ENCODE measurements at places on chromosomes 2 and 18.

- no peak for DNase-seq
These were observed 62.5 kb upstream of the ACVR2A start for GRCh38 chr2:147782141-147782930.

- no peak for DNase-seq
These were observed 385.2 kb downstream of the RIT2 start for GRCh38 chr18:42730272-42730671.

- DNase-seq, result no peak
These were observed 264.0 kb downstream of the MREG start for GRCh38 chr2:215749092-215749957.

GRCh38 chr2:14516844-14517243, 115.7 kb upstream of the LRATD1 start:
- no peak for DNase-seq

DNA sequence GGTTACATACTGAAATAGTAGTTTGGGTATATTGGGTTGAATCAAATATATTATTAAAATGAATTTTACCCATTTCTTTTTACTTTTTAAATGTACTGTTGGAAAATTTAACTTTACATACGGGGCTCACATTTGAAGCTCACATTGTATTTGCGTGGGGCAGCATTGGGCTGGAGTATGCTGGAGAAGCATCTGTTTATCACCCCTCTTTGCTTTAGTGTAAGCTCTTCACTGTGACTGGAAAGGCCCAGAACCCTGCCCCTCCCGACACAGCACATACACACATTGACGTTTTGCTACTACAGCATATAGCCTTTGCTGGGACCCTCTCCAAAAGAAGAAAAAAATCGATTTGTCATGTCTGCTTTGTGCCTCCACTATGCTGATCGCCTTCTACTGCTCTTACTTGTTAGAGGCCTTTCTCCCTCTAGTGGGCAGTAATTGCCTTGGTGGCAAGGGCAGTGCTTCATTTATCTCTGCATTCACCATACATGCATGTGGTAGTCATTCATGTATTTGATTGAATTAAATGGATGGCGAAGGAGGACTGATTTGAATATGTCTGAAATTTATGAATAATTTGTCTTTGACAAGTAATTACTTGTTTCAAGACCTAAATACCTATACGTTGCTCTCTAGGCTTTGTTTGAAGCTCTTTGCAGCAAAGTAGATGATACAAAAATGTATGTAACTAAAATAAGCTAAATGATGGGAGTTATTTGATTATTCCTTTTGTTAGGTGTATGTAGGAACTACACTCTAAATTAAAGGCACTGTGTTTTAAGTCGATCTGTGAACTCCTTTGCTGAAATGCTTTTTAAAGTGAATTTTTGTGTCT, 37.4 kb downstream of the VAPA start:
- DNase-seq, result no peak

GRCh38 chr2:23465936-23466335, 81.0 kb downstream of the KLHL29 start:
- no peak for DNase-seq

DNA sequence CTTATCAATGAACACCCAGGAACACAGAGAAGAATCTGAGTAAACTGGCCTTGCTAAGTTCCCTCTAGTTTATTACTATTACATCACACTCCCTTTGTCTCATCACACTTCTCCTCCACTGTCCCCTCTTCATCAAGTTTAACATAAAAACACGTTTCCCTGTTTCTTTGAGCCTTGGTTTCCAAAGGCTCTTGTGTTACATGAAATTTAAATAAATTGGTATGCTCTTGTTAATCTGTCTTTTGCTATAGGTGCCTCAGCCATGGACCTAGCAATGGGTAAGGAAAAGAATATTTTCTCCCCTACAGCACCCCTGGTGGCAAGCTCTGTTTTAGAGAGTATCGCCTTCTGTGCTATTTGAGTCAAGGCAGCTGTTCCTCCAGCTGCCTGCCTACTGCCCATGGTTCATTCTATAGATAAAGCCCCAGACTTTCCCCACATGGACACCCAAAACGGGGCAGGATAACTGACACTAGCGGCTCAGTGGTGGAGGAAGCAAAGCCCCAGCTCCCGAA, 31.8 kb downstream of the TGIF1 start:
- DNase-seq, result no peak

GRCh38 chr2:234919711-234920110, 32.1 kb upstream of the SH3BP4 start:
- no peak for DNase-seq

DNA sequence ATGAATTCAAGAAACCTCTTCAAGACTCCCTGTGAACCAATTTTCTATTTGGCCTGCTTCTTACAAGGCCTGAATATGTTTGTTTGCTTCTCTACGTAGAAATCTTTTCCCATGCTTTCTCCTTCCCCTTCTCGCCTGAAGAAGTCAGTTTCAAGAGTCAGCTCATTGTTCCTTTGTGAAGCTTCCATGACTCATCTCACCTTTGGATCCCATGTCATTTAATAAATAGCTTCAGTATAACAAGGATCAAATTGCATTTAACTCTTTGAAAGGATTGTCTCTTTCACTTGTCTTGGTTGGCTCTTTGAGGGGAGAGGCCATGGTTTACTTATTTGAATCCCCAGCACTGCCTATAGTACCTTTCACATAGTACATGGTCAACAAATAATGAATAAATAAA, 28.4 kb downstream of the CPS1 start:
- no peak for DNase-seq

DNA sequence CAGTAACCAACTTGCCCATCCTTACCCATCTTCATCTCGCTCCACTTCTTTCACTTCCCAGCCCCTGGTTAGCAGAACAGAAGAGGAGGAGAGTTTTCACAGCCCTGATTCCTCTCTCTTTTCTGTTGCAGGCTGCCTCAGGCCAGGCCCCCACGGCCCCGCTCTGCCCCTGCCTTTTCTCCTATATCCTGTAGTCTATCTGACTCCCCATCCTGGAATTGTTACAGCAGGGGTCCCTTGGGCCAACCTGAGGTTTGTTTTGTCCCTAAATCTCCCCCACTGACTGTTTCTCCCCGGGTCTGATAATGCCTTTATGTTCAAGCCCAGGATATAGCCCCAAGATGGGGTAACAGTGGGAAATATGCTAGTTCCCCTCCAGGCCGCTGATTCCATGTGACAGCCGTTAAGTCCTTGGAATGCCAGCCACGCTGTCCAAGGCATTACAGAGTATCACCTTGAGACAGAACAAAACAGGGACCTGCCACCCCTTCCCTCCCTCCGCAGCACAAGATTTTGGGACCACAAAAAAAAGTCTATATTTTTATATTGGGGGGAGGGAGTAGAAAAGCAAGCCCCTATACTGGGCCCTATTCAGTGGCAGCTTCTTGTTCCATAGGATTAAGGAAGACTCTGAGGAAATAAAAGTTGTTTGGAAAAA, 1.4 kb downstream of the OST4 start:
- DNase-seq, result no peak

DNA sequence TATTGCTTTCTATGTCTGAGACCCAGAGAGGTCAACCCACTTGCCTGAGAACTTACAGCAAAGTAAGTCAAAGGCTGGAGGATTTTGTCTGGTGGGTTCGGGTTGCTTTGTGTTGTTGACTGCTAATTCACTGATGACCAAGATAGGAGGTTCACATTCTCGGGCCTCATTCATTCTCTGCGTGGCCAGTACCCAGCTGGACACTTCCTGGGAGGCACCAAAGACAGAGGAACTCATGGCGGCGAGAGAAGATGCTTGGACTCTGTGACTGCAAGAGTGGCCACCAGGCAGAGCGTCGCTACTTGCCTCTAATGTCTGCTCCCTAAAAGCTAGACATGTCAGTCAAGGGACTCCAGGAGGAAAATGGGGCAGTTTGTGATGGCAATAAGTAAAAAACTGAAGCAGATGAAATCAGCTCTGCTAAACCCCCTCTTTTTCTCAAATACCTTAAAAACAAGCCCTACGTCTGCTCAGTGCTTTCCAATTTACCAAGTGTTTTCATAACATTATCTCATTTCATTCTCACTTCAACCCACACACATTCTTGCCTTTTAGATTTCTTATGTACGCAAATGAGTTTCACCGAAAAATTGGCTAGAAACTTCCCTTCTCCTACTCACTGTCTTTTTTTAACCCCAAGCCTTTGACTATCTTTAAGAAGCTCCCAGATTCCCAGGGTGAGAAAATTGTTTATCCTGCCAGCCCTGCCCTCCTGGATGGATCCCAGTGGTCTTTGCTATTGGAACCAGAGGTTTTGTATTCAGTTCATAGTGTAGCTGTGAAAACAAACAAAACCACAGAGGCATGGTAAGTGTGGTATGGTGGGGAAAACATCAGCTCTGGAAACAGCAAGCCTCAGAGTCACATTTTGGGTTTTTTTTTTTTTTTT, 4.9 kb upstream of the LBH start:
- no peak for DNase-seq

DNA sequence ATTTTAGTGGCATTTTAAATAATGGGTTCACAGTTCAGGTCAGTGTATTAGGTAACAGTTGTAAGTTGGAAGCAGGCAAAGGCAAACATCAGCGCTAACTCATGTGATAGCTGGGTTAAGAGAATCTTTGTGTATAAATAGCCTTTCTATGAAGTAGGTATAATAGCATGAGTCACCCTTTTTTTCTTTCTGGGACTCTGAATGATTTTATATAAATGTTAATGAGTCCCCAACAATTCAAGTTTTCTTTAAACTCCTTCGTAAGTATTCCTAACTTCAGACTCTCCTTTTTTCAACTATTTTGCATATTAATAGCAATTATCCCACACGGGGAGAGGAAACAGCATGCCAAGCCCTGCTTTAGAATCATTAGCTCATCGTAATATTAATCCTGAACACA, 384.3 kb downstream of the PIK3C3 start:
- DNase-seq, result no peak

DNA sequence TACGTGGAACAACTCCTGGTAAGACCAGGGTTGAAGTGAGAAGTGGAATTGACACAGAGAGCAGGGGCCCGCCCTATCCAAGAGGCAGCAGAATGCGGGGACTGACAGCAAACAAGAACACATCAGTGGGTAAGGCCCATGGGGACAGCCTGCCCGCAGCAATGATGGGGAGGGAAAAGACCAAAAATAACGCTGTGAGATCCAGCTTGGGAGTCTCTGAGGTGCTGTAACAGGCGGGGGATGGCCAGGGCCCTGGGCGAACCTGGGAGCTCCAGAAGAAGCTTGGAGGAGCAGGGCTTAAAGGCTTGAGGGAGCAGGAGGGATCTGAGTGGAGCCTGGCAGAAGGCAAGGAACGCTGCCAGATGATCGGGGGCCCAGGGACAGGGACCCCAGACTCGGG, 173.4 kb downstream of the TMEM200C start:
- no peak for DNase-seq

- no peak for DNase-seq
These were observed 497.2 kb upstream of the NETO1 start for GRCh38 chr18:73365018-73365417.

DNA sequence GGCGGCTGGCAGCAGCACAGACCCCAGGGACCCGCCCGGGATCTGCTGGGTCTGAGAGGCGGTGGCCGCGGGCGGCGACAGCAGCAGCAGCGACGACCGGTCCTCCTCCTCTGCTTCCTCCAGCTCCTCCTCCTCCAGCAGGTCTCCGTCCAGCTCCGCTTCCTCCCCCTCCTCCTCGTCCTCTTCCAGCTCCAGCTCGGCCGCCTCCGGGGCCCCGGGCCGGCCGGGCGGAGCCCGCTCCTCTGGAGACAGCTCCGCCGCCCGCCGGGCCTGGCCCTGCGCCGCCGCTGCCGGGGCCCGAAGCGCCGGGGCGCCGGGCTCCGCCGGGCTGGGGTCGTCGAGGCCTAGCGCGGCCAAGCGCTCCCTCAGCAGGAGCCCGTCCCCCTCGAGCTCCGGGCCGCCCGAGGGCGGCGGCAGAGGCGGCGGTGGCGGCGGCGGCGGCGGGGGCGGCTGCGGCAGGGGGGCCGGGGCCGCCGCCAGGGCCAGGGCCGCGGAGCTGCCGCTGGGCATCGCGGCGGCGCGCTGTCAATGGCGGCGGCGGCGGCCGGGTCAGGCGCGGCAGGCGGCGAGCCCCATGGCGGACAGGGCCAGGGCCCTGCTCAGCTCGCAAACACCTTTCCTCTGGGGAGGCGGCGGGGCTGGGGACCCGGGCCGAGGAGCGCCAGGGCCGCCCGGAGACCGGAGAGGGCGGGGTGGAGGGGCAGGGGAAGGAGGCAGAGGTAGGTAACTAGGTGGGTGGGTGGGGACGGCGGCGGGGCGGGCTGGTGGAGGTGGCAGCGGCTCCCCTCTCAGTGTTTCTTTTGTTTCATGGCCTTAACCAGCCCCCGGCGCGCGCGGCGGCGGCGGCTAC, 445 bp downstream of the MEX3C start:
- DNase-seq, result peak; percentile 16

DNA sequence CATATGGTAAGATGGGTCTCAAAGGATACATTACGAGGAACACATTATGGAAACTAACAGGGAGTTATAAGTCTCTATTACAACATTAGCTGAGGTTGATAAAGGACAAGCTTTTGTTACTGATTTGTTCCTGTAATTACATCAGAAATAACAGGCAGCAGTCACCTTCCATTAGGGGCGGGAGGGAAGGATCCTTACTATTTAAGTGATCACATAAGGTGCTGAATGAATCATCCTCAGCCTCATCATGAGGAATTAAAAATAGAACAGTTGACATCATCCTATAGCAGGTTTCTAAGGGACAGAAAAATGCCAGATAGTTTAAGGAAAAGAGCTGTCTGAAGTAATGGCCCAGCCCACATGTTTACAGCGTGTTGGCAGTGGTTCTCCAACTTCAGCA, 86.9 kb upstream of the MGAT5 start:
- DNase-seq, result no peak

DNA sequence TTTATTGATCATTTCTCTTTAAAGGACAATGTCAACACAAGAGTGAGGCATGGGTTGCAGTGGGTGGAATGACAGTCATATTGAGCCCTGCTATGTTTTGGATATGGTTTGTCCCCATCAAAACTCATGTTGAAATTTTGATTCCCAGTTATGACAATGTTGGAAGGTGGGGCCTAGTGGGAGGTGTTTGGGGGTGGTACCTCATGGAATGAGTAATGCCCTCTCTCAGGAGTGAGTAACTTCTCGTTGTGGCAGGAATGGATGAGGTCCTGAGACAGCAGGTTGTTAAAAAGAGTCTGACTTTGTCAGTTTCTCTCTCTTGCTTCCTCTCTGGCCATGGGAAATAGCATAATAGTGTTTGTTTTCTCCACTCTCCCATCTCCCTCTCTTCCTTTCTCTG, 345.3 kb downstream of the DCC start:
- no peak for DNase-seq

- no peak for DNase-seq
These were observed 26.5 kb upstream of the CHST9 start for GRCh38 chr18:27211569-27211968.

DNA sequence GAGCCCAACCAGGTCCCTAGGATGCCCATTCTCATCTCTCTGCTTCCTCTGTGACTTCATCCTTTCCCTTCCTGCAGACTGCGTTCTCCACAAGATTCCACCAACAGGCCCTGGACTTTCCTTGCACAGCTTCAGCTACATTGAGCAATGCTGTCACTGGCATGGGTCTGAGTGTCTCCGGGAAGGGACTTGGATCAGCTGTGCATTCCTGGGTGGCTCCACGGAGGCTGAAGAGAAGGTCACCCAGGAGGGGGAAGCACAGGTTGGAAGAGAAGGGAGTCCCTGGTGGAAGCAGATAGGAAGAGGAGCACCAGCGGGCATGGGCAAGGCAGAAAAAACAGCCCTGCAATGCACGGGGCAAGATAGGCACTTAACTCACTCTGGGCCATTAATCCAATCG, 140.5 kb downstream of the UXS1 start:
- DNase-seq, result no peak

- no peak for DNase-seq
These were observed 34.2 kb downstream of the FIGN start for GRCh38 chr2:163701399-163702195.

All from stimulated activated CD4-positive, alpha-beta T cell treated with anti-CD3 and anti-CD28 coated beads, Interleukin-15, amount 100 ng/mL, for 1 hour (primary cell).